ENCODE measurements at places on chromosomes 4 and X.

DNA sequence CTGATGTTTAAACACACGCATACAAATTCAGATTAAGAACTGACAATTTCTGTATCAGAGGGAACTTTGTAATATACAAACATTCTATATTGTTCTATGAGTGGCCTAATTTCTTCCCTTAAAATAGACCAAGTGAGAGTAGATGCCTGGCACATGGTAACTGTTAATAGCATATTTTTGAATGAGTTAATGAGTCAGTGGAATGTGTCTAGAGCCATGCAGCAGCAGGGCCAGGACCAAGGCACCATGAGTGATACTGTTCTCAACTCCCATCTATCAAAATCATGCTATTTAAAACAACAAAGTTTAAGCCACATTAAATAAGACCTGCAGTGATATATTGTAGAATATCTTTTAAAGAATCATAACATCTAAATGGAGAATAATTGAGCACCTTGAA is 98.3 kb downstream of the ARHGAP24 start:
- no peak overlapping the region for H3K27ac ChIP-seq
- H3K4me1 ChIP-seq = no peaks in the 10 kb centered on the region
- DNase-seq = no peak
- H3K36me3 ChIP-seq = no peaks in the 10 kb centered on the region
- H3K27me3 ChIP-seq = no peaks in the 10 kb centered on the region

DNA sequence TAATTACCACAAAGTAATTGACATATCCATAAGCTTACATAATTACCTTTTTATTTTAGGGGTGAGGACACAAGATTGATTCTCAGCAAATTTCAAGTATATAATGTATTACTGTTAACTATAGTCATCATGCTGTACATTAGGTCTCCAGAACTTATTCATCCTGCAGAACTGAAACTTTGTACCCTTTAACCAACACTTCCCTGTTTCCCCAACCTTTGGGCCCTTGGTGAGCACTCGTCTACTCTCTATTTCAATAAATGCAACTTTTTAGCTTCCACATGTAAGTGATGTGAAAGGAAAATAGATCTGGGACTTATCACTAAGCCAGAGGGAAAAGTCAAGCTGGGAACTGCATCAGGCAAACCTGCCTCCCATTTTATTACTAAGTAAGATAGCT is 33.6 kb upstream of the CCNG2 start:
- peaks cover 12% of the 10 kb centered on the region for H3K4me1 ChIP-seq
- H3K27ac ChIP-seq = no peak overlapping the region
- no peak for DNase-seq
- no peaks in the 10 kb centered on the region for H3K27me3 ChIP-seq
- H3K4me3 ChIP-seq = no peak overlapping the region

GRCh38 chr4:42655921-42656678 is 805 bp downstream of the ATP8A1 start:
- peaks cover 46% of the 10 kb centered on the region for H3K4me1 ChIP-seq
- H3K4me3 ChIP-seq = peak overlapping the region; percentile 93
- DNase-seq = peak; percentile 61
- no peaks in the 10 kb centered on the region for H3K27me3 ChIP-seq

DNA sequence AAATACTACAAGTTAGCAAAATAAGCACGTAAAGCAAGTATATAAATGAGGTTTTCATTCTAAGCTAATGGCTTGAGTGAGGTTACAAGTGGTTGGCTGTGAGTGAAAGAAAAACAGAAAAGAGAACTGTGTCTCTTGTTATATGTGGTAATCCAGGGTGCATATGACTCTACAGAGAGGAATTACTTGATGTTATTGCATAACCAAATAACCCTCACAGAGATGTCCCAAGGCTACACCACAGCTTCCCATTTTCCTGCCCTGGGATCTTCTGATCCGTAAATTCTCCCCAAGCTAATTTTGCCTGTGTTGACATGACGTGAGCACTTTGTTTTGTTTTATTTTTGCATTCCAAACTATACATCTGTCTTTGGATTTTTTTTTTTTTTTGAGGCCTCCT is 470.0 kb upstream of the INTU start:
- no peak overlapping the region for H3K4me3 ChIP-seq
- DNase-seq = no peak
- H3K4me1 ChIP-seq = no peaks in the 10 kb centered on the region
- H3K27ac ChIP-seq = no peak overlapping the region

Measured in activated CD8-positive, alpha-beta T cell treated with anti-CD3 and anti-CD28 coated beads for 36 hours (primary cell).